ENCODE measurements at places on chromosomes 13 and 19.

- no peak for DNase-seq
Measured at GRCh38 chr13:97720896-97721295, 232.6 kb upstream of the IPO5 start.

GRCh38 chr19:5367530-5368133 lies 27.0 kb upstream of the PTPRS start:
- no peak for DNase-seq

DNA sequence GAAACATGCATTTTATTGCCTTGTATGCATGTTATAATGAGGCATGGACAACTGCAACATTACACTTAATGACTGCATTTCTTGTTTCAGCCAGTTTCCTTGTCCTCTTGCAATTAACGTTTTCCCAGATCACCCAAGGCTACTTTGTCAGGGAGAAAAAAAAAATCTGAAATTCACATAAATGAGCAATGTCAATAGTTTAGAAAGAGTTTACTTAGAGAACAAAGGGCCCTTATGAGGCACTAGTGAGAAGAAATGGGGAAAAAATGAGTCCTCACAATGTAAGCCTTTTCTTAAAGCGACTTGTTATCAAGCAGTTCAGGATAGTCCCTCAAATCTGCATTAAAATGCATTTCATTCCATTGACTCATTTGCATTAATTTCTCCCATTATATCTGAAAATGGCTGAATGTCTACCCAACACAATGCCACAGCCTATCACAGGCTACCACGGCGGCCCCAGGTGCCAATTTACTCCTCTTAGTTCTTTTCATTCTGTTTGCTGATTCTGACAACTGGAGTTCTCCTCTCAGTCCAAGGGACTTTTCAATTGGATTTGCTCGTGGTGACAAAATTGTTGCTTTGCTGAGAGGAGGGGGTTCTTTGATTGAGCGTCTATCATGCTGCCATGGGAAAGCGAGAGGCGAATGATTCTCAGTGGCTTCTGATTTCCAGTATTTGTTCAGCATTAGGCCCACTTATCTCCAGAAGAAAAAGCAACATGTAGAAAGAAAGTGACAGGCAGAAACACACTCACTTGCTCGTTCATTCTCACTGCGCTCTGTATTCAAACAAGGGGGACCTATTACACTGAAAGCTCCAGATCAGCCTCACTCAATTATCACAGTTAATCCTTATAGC lies 107.1 kb downstream of the DACH1 start:
- DNase-seq: no peak

- no peak for DNase-seq
Measured at GRCh38 chr13:90020536-90021070, 1326.9 kb upstream of the MIR17HG start.

- DNase-seq: no peak
Measured at GRCh38 chr13:102608974-102609373, 12.2 kb downstream of the TPP2 start.
